ENCODE measurements at places on chromosomes 6 and 20.

- DNase-seq = no peak
Measured at GRCh38 chr6:31784098-31784925, 7.2 kb upstream of the VWA7 start.

- DNase-seq = no peak
Measured at GRCh38 chr20:14845199-14846160, 508.1 kb upstream of the FLRT3 start.

- DNase-seq = no peak
Measured at GRCh38 chr6:85747093-85747492, 104.4 kb upstream of the SYNCRIP start.

GRCh38 chr6:152981989-152982903 lies 595 bp downstream of the FBXO5 start:
- DNase-seq = peak; percentile 35

GRCh38 chr20:10960416-10960815 lies 286.6 kb upstream of the JAG1 start:
- DNase-seq = no peak

- DNase-seq = no peak
Measured at GRCh38 chr6:1664329-1664728, 54.6 kb downstream of the FOXC1 start.

- DNase-seq = no peak
Measured at GRCh38 chr6:37122861-37123260, 47.1 kb upstream of the PIM1 start.

DNA sequence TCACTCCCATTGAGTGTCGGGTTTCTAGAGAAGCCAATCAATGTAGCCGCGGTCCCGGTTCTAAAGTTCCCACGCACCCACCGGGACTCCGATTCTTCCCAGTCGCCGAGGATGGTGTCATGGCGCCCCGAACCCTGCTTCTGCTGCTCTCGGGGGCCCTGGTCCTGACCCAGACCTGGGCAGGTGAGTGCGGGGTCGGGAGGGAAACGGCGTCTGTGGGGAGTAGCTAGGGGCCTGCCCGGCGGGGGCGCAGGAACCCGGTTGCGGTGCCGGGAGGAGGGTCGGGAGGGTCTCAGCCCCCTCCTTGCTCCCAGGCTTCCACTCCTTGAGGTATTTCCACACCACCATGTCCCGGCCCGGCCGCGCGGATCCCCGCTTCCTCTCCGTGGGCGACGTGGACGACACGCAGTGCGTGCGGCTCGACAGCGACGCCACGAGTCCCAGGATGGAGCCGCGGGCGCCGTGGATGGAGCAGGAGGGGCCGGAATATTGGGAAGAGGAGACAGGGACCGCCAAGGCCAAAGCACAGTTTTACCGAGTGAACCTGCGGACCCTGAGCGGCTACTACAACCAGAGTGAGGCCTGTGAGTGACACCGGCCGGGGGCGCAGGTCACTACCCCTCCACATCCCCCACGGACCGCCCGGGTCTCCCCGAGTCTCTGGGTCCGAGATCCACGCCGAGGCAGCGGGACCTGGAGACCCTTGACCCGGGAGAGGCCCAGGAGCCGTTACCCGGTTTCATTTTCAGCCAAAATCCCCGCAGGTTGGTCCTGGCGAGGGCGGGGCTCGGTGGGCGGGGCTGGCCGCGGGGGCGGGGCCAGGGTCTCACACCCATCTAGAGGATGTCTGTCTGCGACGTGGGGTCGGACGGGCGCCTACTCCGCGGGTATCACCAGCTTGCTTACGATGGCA lies 35.2 kb upstream of the HLA-G start:
- DNase-seq = peak; percentile 72

DNA sequence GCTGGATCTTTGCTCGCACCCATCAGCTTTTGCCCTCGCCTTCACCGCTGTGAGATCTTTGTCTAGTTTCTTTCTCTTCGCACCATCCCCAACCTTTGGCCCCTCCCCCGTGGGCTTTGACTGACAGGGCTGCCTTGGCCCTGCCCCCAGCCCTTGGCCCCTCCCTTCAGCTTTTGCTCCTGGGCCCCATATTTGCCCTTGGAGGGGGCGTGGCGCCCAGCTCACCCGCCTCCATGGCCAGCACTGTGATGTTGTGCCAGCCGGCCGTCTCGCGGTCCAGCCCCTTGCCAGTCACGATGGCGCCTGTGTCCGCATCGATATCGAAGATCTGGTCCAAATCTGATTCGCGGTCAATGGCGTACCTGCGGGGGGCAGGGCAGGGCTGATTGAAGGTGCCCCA lies 81.1 kb downstream of the CD40 start:
- peak; percentile 42 for DNase-seq

GRCh38 chr6:169579407-169580111 lies 122.3 kb downstream of the WDR27 start:
- no peak for DNase-seq

DNA sequence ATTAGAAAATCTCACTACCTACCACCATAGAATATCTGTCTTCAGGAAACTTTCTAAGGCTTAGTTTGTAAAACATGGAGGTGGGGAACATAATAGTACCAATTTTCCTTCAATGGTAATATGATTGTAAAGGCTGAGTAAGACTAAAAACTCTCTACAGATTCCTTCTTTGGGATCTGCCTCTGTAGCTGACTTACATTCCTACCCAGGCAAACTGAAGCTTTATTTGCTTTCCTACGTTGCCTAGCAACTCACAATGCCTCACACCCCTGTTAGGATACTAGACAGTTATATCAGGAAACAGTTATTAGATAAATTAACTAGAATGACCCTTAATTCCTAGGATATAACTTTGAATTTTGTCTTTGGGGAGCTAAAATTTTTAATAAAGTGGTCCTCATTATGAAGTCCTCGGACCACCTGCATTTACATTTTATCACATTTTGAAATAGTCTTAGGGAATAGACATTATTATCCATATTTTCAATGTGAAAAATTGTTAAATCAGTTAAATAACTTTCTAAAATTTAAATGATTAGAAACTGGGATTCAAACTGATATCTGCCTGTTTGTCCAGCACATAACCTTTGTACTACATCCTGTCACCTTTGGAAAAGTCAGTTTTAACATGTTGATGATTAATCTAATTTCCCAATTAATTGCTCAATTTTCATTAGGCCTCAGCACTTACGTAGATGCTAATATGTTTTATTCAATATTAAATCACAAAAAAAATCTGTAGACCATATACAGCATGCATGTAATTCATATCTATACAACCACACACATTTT lies 591.4 kb downstream of the RNF144B start:
- DNase-seq = no peak

GRCh38 chr6:103629613-103630012 lies 1230.1 kb downstream of the HACE1 start:
- DNase-seq = no peak

DNA sequence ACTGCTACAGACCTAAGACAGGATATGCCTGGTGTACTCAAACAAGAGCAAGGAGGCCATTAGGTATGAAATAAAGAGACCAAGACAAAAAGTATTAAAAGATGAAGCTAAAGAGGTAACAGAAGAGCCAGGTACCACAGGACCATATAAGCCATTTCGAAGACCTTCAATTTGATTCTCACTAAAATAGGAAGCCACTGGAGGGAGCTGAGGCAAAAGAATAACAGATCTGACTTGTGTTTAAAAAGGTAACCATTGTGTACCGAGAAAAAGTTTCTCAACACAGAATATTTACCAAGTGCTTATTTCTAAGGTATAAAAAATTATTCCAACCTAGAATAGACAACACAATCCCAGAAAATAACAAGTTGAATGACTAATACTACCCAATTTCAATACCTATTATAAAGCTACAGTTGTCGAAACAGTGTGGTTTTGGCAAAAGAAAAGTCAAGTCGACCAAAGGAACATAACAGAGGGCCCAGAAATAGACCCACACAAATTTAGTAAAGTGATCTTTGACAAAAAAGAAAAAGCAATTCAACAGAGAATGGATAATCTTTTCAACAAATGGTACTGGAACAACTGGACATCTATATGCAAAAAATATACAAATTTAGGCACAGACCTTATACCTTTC lies 125.3 kb upstream of the DST start:
- DNase-seq = no peak

DNA sequence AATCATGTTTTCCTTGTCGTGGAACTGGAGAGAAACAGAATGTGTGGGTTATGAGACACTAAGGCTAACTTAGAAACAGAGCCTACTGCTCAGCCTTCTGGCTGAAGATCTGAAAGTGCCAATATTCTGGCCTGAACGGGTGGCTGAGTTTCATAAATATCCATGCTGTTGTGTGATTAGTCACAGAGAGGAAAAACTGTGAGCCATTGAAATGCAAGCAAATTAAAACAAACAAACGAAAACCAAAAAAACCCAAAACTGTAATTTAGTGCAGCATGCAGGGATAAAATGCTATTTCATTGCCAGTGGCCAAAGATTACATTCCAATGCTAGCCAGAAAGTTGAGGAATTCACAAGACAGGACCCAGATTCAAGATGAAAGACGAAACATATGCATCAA lies 315.1 kb downstream of the UBE3D start:
- DNase-seq = no peak

GRCh38 chr20:50398821-50399554 lies 111.2 kb upstream of the PTPN1 start:
- DNase-seq = no peak

DNA sequence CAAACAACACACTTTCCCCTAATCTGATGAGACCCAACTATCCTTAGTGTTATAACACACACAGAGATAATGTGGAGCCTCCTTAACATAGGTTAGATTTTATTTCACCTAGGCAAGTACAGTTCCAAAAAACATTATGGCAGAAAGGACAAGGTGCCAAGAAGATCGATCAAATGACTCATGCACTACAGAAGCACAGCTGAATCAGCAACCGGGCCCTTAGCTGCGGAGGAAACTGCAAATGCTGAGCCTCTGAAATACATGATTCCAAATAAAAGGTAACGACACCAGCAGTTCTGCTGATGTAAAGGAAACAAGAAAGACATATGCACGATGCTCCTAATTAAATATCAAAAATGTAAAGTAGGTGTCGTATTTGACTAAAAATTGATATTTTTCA lies 19.9 kb upstream of the MUC21 start:
- DNase-seq = no peak

GRCh38 chr6:20098267-20098876 lies 113.9 kb downstream of the MBOAT1 start:
- DNase-seq = no peak

DNA sequence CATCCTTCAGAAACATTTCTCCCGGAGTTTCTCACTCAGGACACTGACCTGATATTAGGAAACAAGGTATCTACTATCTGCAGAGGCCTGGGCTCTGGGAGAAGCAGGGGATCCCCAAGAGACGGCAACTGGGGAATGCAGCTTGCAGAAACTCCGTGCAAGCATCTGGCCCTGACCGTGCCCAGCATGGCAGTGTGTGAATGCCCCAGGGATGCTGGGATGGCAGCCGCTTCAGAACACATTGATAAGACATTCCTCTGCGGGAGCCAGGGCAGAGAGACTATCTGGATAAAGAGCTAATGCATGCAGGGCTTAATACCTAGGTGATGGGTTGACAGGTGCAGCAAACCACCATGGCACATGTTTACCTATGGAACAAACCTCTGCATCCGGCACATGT lies 55.4 kb downstream of the NFATC2 start:
- DNase-seq = no peak

DNA sequence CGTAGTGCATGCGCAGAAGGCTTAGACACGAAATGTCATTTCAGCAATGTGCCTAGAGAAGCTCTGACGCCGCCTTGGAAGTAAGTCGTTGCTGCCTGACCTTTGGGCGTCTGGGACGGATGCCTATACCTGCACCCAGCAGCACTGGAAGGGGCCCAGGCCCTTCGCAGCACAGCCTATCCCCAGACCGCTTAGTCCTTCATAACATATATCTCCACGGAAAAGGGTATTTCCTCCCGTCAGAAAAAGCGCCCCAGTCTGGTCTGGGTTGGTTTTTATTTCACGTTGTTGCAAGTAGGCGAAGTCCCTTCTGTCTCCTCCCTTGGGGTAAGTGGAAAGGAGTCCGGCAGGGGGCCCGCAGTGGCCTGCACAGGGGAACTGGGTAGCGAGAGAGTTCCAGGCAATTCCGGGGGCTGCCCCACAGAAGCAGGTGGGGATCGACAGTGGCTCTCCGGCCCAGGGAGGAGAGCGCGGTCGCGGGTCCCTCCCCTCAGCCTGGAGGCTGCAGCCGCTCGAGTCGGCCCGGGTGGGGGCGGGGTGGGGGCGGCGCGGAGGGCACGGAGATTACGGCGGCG lies 559 bp upstream of the EYA4 start:
- no peak for DNase-seq

GRCh38 chr20:46012921-46013320 lies 4.2 kb downstream of the MMP9 start:
- no peak for DNase-seq

GRCh38 chr6:79506251-79506650 lies 31.0 kb downstream of the LCA5 start:
- no peak for DNase-seq

- no peak for DNase-seq
Measured at GRCh38 chr20:37229357-37229756, 32.3 kb downstream of the GHRH start.

Data from activated CD8-positive, alpha-beta T cell treated with anti-CD3 and anti-CD28 coated beads for 36 hours (primary cell).